Testis (tissue), 5 donors: ENCODE measurements at places on chromosomes 5 and 9. TPM values are rescaled to one million over a fixed set of nuclear protein-coding genes. Genes with fewer than 3 reads are reported as not detected.

DNA sequence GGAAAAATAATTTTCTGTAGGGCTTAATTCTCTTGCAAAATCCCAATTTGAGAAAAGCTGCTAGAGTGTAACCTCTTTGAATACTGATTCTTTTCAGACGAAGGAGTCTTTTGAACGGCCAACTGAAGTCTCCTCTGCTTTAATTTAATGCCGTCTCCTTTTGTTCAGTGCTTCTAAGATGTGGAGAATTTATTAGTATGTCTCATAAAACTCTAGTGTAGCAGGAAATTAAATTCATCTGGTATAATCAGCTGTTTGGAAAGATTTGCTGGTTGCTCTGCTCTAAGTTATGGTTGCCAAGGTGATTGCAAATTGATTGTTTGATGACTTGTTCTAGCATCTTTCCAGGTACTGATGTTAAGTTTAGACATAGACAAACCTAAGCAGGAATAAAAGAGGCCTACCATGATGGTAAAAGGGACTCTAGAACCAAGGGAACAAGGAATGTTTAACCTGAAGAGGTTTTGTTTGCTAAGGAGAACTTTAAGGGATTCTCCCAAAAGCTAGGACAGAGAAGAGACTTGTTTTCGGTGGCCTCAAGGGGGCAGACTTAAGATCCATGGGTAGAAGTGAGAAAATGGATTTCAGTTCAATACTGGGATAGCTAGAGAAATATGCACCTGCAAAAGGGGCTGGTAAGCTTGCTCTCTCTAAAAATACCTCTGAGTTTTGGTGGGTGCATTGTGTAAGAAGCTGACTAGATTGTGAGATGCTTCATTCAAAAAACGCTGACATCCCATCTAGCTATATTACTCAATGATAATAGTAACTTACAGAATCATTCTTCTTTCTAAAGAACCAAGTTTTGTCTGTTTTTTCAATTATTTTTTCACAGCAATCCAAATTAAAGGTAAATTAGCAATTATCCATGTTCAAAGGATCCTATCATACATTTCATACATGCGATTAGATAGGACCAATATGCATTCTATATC is 5.7 kb upstream of the ADRB2 start:
- DNase-seq, result peak; percentile 31

DNA sequence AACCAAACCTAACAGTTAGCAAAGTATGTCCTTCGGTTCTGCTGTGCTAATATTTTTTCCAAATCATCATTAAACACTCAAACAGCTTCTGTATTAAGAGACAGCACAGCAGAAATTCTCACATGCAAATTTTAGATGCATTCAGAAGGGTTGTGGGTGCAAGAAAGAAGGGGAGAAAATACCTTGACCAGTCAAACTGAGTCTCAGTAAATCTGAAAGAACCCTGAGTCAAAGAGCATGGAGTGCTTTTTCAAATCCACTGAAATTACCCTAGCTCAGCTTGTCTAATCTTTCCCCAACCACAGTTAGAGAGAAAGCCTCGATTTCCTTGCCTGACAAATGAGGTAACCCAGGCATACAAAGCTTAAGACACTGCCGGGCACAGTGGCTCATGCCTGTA is 55.1 kb downstream of the RETREG1 start:
- DNase-seq, result no peak

GABRA1 gene
- total RNA-seq, result not detected

- no peak for DNase-seq
Observed at GRCh38 chr5:141199359-141200235, at the start of gene PCDHB11. PCDHB11 (plus strand) TSS chr5:141199627; CDS start chr5:141199775, 148 bp downstream.

DNA sequence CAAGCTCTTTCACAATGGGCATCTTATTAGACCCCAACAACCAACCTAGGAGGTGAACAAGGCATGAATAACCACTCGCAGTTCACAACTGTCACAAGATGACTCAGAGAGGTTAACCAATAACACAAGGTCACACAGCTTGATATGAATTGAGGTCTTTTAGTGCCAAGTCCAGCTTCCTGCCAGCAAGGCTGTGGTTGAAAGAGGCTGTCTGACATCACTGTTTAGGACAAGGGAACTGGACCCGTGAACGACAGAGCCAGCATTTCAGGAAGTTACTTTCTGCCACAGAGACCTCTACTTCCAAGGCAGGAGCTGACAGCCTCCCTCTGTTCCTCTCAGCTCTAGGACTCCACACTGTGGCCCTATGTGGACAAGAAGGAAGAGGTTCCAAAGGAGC is 53.4 kb upstream of the ALDH1B1 start:
- no peak for DNase-seq

C5orf58 gene
- total RNA-seq, result 72.7 TPM

PCDHGB2 gene
- total RNA-seq, result 20.4 TPM

DNA sequence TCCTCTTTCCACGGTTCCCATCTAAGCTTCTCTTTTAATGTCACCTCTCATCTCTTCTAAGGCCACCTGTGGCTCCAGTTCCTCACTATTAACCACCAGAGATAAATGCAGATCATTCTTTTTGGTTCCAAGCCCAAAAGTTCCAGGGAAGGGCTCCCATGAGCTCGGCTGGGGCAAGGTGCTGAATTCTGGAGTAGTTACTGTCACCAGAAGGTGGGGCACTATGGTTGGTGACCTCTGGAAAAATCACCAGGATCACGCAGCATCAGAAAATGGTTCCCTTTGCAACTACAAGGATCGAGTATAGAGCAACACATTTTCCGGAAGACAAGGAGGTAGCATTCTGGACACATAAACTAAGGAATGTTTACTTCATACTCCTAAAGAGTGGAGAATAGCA is 528.7 kb upstream of the DAP start:
- DNase-seq, result no peak

DNA sequence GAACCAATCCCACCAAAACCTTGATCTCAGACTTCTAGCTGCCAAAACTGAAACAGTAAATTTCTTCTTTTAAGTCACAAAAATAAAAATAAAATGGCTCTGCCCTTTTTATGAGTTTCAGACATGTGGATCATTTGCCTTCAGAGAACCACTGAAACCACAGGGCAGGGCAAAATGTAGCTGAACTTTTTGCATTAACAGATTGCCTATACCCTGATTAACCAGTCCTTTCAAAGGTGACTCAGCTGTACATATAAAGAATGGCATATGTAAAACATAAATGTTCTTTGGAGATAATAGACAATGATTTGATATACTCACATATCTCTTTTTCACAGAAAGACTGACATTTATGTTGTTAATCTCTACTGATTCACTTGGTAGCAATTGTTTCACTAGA is 187.1 kb upstream of the GRIN3A start:
- no peak for DNase-seq

GRCh38 chr9:126955811-126956210 is 41.2 kb downstream of the RALGPS1 start:
- no peak for DNase-seq

GRCh38 chr5:89300426-89300970 is 417.5 kb upstream of the MEF2C start:
- no peak for DNase-seq

- DNase-seq, result no peak
Observed at GRCh38 chr9:129544761-129545160, 76.1 kb downstream of the C9orf50 start.

TRPM3 gene
- 54.3 TPM for total RNA-seq

OTP gene
- total RNA-seq, result 0.37 TPM

SPINK4 gene
- total RNA-seq, result not detected

- DNase-seq, result no peak
Observed at GRCh38 chr5:180818677-180819341, 16.2 kb upstream of the MGAT1 start.

DNA sequence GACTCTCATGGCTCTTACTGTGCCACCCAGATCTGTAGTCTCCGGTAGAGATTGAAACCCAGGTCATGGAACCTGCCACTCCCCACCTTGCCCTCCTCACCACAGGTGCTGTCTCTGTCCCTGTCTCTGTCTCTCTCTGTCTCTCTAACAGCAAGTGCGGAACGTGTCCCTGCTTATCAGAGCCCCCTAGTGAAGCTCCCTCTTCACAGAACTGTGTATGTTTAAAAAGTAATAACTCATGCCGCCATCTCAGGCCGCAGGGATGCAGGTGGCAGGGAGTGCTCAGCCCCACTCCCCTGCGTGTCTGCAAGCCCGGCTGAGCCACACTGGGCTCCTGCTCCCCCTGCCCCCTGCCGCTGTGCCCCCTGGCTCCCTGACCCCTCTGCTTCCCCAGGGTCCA is 43.8 kb downstream of the UNC5A start:
- no peak for DNase-seq

NFIL3 gene
- 30.5 TPM for total RNA-seq

DNA sequence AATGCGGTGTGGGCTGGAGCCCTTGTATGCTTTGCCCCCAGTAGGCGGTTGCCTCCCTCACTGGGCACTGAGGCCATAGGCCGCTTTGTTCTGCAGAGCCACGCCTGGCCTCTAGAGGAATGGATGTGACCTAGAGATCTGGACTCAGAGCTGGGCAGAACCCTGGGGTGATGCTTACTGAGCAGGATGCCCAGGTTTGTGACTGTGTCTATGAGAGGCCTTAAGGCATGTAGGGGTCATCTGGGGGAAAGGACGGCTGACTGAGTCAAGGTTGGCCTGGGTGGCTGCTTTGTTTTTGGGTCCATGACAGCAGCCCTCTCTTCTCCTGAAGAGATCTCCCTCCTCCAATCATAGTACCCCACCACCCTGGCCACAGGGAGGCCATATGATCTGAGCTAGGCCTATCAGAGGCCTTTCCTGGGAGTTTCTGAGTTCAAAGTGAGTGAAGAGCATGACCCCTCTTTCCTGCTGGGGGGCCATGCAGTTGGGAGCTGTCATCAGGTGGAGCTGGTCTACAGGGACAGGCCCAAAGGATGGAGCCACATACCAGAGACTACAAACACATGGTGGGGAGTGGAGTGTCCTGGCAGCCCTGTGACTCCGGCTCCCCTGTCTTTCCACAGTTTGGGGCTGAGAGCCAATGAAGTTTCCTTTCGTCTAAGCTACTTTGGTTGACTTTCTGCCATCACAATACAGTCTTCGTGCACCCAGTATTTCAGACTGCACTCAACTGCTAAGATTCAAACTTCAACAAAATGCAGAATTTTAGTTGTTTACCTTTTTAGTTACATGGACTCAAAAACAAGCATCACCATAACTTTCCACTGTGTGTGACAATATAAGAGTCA is 165.4 kb downstream of the AUH start:
- no peak for DNase-seq

DNA sequence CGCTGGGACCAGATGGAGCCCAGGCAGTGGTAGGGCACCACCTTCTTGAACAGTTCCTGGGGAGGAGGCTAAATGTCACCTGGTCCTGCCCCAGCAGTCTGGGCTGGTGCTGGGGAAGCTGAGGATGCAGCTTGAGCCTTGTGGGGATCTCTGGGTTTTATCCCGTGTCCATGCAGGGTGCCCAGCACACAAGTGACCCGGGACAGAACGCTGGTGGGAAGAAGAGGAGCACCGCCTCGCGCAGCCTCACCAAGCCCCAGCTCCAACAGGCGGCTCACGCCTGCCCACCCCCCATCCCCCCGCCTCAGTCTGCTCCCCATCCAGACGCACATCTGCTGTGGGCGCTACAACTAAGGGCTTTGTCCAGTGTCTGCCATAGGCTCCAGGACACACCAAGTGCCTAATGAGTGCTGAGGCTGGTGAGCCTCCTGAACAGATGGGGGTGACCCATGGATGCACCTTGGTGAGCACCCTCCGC is 13.8 kb downstream of the RALGDS start:
- no peak for DNase-seq

DNA sequence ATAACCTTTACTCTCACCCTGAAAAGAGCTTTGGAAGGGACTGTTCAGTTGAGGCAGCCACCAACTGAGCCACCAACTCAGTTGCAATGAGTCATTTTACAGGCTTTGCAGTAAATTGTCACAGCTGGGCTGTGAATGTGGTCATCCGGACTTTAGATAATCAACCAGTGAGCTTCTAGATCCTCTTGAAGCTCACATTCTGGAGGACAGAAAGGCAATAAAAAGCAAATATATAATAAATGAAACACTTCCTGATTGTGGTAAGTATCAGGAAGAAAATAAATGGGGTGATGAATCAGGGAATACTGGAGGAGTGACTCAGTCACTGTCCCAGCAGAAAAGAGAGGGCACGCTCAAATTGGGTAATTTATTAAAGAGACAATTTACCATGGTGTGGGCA is 13.2 kb upstream of the C5orf58 start:
- DNase-seq, result no peak

DNA sequence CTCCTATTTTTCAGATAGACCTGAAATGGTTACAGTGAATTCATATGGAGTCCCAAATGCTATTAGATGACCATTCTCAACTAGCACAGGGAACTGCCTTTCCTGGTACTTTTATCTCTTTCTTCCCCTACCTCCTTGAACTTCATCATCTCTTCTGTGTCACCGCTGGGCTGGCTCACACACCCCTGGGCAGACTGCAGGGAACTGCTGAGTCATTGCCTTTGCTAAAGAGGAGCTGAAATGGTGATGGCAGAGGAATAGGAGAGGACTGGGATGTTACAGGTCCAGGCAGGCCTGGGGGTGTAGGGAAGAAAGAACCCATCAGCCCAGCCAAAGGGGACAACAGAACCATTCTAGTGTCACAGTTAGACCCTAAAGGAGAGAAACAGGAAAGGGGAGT is 322.3 kb downstream of the ASTN2 start:
- DNase-seq, result no peak

CCL27 gene
- total RNA-seq, result not detected

DNA sequence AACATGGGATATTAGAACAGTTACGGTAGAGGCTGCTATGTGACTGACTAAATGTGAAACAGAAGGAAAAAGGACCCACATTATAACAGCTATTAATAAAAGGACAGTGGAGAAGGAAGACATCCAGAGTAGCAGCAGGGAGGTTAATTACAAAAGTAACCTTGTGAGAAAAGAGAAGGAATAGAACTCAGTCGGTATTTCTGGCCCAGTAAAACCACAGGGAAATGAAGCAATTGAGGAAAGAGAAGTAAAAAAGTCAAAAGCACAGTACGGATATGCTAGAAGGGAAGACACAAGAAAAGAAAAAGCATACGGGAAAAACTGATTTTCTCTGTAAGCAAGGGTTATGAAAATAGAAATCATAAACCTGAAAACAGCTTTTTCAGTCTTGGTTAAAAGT is 164.7 kb downstream of the RFX3 start:
- no peak for DNase-seq
